MCF 10A (cell line): ENCODE measurements at places on chromosomes 5 and 9. TPM values are rescaled to one million over a fixed set of nuclear protein-coding genes. Genes with fewer than 3 reads are reported as not detected.

DNA sequence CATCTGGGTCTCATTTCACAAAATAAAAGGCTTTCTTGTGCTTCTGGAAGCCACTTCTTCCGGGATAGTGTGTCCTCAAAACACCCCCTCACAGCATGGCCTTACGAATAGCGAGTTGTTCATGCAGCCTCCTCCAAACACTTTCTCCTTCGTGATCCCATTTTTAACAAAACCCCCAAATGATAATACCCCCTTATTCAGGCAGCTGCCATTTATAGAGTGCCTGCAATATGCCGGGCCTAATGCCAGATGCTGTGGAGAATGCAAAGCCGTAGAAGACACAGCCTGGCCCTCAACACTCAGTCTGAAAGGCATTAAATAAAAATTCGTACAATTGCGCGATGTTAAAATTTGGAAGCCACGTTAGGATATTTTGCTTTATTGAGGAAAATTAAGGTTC is 66.4 kb upstream of the SLC44A1 start:
- no peak for DNase-seq

The CRB2 gene
- not detected in 2 replicates for total RNA-seq

GRCh38 chr5:50666261-50667022 is at the start of gene PARP8:
Gene PARP8 (plus strand): TSS chr5:50666637. CDS start chr5:50667096, 459 bp downstream.
- peak; percentile 50 for DNase-seq

- no peak for DNase-seq
Observed at GRCh38 chr9:104556830-104557634, 11.9 kb upstream of the OR13C8 start.

DNA sequence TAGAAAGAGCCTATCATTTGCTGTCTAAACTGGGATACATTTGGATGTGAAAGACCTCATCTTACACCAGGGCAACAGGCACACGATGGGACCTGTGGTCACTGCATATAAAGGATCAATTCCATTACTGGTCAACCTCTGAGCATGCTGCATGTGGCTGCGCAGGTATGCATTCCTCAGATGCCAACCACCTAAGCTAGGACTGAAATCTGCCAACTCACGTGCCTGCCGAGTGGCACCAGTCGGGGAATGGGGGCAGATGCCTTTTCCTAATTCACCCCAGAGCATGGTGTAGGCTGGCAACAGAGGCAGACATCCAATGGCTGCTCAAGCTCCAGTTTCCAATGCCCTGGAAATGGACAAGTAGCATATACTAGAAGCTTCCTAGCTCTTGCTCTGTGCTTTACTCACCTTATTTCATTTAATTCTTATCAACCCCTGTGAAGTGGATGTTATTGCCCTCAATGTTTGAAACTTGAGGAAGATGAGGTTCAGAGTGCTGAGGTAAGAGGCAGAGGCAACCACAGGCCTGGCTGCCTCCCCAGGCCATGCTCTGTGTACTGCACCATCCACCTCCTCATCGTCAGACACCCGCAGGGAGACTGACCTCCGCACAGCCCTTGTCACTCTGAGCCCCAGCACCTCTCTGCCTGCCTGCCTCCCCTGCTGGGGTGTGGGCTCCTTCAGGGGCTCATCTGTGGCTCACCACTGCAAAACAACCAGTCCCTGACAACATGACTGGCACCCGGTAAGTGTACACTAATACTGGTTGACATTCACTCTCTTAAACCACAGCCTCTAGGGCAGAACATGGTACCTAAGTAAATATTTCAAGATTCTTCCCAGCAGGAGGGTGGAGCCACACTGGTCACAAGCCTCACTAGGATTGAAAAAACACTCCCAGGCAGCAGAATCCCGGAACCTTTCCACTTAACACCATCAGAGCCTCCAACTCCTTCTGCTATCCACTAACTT is 228.5 kb downstream of the CRB2 start:
- no peak for DNase-seq

DNA sequence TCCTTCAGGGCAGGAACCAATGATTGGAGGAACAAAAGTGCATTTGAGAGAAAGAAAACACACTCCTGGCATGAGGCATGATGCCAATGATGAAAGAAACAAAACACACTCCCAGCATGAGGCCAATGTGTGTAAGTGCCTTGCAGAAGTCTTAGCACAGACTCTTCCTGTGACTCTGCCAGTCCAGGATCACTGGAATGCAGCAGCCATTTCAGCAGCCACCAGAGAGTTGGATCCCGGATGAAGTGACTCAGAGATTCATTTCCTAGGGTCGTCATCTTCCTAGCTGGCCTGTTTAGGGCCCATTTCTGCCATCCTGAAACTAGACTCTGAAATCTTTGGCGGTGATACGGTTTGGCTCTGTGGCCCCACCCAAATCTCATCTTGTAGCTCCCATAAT is 212.5 kb downstream of the CFAP90 start:
- DNase-seq = peak; percentile 3

The OR1Q1 gene
- total RNA-seq = not detected in 2 replicates

The GHR gene
- total RNA-seq = 1.8 and 1.9 TPM in 2 replicates

DNA sequence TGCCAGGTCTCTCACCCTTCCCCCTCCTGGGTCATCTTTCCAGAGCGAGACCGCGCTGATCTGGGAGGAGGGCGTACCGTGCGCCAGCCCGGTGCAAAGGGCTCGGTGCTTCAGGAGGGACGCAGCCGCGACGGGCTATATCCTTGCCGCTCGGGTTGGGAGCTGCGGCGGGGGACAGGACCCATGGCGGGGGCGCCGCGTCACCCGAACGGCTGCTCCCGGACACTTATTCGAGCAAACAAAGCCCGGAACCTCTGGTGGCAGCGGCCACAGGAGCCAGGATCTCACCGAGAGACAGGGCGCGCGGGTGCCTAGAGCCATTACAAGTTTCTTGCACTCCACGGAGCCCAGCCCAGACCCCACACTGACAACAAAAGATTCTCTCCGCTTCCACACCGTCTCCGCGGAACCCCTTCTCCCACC is 1.3 kb downstream of the SEMA6A start:
- no peak for DNase-seq

GRCh38 chr9:19409401-19410194 is 789 bp downstream of the ACER2 start:
- DNase-seq = peak; percentile 37

The CCL28 gene
- total RNA-seq = 1.6 and 2.2 TPM in 2 replicates

DNA sequence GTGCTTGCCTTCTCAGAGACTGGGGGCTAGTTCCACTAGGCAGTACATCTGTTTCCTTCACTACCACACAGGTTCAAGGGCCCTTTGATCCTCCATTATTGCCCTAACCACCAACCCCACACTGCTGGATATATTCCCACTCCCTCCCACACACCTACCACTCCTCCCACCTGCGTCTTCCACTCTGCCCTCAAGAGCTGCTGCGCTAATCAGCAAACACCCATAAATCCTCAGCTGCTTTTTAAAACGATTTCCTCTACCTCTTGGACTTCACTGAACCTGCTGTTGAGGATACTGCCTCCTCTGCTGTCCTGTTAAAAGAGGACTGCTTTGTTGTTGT is 120.9 kb downstream of the MAPKAP1 start:
- no peak for DNase-seq

The GPX3 gene
- not detected in 2 replicates for total RNA-seq

The LRRC19 gene
- total RNA-seq = not detected in 2 replicates

The SHB gene
- total RNA-seq = 22.3 and 29.6 TPM in 2 replicates

- DNase-seq = no peak
Observed at GRCh38 chr5:39053189-39053588, 21.0 kb downstream of the RICTOR start.

The ISOC1 gene
- total RNA-seq = 11.2 and 12.8 TPM in 2 replicates

DNA sequence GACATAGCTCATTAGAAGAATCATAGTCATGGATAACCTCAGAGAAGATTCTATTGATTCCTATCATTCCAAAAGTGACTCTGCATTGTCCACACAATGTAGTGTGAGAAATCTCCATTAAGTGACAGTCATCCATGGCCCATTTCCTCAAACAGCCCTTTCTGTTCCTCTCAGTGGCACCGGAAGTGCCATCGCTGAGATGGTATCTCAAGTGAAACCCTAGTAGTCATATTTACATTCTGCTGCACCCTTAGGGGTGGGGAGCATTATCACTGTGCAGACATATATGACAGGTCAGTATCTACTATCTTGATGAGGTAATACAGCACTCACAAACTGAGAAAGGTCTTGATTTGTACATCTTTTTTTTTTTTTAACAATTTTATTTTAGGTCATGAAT is 55.4 kb upstream of the MIER3 start:
- no peak for DNase-seq

DNA sequence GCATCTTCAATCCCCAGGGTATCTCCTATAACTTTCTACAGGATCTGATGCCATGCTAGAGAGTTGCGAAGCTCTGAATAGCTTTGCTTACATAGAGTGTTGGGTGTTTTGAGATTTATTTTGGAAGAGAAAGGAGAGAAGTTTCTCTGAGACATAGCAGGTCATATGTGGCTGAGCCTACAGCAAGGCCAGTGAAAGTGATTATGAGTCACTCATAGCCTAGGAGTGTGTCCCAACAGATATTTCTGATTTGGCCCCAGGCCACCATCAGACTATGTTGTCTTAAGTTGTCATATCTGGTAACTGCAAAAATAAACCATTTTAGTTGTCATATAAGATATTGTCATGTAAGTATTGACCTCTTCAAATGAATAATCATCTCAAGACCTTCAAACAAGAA is 132.0 kb upstream of the RAI14 start:
- DNase-seq = peak; percentile 85

- DNase-seq = no peak
Observed at GRCh38 chr9:106779796-106780195, 83.2 kb upstream of the ZNF462 start.

GRCh38 chr9:108673386-108673785 is 182.4 kb downstream of the ACTL7B start:
- peak; percentile 35 for DNase-seq

The AQP7 gene
- not detected in 2 replicates for total RNA-seq

DNA sequence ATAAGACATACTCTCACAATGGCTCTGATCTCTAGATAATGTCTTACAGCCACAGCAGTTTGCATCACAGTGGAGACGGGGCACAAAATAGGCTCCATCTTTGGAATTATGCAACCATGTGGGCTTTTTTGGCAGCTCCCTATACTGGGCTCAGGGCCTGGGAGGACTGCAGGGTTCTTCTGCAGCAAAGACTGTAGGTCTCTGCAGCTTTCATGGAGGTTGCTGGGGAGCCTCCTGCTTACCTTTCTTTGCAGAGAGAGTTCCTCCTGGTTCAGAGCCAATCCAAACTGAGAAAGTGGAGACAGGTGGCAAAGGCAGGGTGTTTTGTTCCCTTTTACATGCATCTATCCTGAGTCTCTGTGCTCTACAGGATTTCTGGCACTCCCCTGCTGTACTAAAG is 558.0 kb downstream of the TLR4 start:
- DNase-seq = no peak

DNA sequence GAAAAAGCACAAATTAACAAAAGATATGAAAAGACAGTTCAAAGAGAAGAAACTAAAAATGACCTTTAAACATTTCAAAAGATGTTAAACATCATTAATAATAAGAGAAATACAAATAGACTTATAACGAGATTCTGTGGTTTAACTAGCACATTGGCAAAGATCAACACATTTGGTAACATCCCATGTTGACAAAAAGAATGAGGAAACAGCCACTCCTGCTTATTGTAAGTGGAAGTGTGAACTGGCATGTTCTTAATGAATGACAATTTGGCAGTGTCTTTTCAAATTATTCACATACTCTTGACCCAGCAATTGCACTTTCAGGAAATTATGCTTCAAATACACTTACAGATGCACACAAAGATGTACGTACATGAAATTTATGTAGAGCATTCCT is 176.3 kb downstream of the TLE1 start:
- DNase-seq = no peak

- DNase-seq = no peak
Observed at GRCh38 chr5:111743512-111743911, 13.5 kb downstream of the NREP start.

DNA sequence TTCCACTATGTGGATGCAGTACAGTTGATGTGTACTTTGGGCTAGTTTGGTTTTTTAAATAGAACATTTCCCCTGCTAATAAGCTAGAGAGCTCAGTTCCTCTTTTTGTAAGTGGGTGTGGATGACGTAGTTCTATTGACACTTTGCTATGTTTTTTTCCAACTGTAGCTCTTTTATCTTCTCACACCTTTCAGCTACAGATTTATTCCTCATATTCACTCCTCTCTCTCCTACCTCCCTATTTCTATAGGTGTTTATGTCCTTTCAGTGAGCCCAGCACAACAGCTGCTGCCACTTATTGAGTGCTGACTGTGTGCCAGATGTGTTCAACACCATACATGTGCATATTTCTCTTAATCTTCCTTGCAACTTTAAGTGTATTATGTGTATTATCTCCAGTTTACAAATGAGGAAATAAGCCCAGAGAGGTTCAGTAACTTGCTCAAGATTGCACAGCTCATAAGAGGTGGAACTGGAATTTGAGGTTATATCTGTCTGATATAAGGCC is 215.7 kb downstream of the SEMA6A start:
- DNase-seq = no peak

The MAT2B gene
- 67.5 and 70.9 TPM in 2 replicates for total RNA-seq

The RMRP gene
- 13,245 and 17,503 TPM in 2 replicates for total RNA-seq

The BARX1 gene
- total RNA-seq = 0.23 TPM in 1 of 2 replicates, not detected in the other

- no peak for DNase-seq
Observed at GRCh38 chr5:168254013-168254693, 37.3 kb upstream of the WWC1 start.

- DNase-seq = no peak
Observed at GRCh38 chr5:3006961-3007551, 255.6 kb upstream of the IRX2 start.

The TAS2R1 gene
- not detected in 2 replicates for total RNA-seq

GRCh38 chr5:142201471-142201887 is 92.9 kb downstream of the NDFIP1 start:
- peak; percentile 86 for DNase-seq
